ENCODE measurements at places on chromosomes 3 and 15. TPM values are rescaled to one million over a fixed set of nuclear protein-coding genes. Genes with fewer than 3 reads are reported as not detected.

RBP2 gene
- not detected for total RNA-seq

CFAP44 gene
- 0.22 TPM for total RNA-seq

IGDCC3 gene
- total RNA-seq, result not detected

SNURF gene
- 42.7 TPM for total RNA-seq

CCDC32 gene
- 16.1 TPM for total RNA-seq

ALDH1A3 gene
- 16.1 TPM for total RNA-seq

ZDHHC19 gene
- not detected for total RNA-seq

HRG gene
- not detected for total RNA-seq

SNTN gene
- not detected for total RNA-seq

BCL2A1 gene
- not detected for total RNA-seq

CHRM5 gene
- 0.20 TPM for total RNA-seq

RTP3 gene
- not detected for total RNA-seq

PYGO1 gene
- total RNA-seq, result under 0.01 TPM

IQCH gene
- total RNA-seq, result 0.40 TPM

GPR27 gene
- total RNA-seq, result not detected

LMCD1 gene
- 10.7 TPM for total RNA-seq

GSK3B gene
- total RNA-seq, result 24.6 TPM

GRM2 gene
- total RNA-seq, result under 0.01 TPM

MSL2 gene
- 6.5 TPM for total RNA-seq

VGLL3 gene
- total RNA-seq, result 0.22 TPM

NANOGP8 gene
- not detected for total RNA-seq

MYZAP gene
- 49.7 TPM for total RNA-seq

SLC38A3 gene
- total RNA-seq, result under 0.01 TPM

GOLGA8R gene
- 0.22 TPM for total RNA-seq

MYH15 gene
- total RNA-seq, result under 0.01 TPM

GREM1 gene
- under 0.01 TPM for total RNA-seq

CCDC54 gene
- total RNA-seq, result not detected

HHATL gene
- not detected for total RNA-seq

SPINT1 gene
- 0.65 TPM for total RNA-seq

SLC9C1 gene
- total RNA-seq, result under 0.01 TPM

ZFYVE19 gene
- 18.1 TPM for total RNA-seq

OCA2 gene
- total RNA-seq, result not detected

CEP19 gene
- 5.6 TPM for total RNA-seq

ALDH1A2 gene
- total RNA-seq, result 34.5 TPM

NLGN1 gene
- 0.65 TPM for total RNA-seq

ADPGK gene
- total RNA-seq, result 39.7 TPM

SYNPR gene
- not detected for total RNA-seq

Data from lung microvascular endothelial cell (primary cell).